T-helper 1 cell (primary cell): ENCODE measurements at places on chromosomes 4 and X.

- DNase-seq, result no peak
Measured at GRCh38 chr4:39495446-39496213, 31.6 kb downstream of the UGDH start.

DNA sequence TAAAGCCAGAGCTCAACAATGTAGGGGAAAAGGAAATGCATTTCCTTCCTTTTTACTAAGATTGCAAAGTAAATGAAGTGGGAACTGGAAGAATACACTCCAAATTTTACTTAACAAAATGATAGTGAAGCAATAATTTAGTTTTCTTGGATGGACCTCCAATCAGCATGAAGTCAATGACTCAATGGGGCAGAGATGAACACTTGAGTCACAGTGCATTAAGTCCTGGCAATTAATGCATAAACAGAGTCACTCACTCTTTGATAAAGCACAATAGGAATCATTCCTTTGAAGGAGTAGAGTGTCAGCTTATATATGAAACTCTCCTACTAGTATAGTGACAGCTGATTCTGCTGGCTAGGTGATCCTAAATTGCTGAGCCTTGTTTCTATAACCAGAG, 66.7 kb upstream of the FRAS1 start:
- no peak for DNase-seq

- no peak for DNase-seq
Measured at GRCh38 chrX:138858438-138858837, 146.9 kb upstream of the FGF13 start.

GRCh38 chr4:168707205-168707604, 210.4 kb downstream of the PALLD start:
- DNase-seq, result no peak

GRCh38 chrX:11478911-11479310, 185.7 kb downstream of the AMELX start:
- no peak for DNase-seq

DNA sequence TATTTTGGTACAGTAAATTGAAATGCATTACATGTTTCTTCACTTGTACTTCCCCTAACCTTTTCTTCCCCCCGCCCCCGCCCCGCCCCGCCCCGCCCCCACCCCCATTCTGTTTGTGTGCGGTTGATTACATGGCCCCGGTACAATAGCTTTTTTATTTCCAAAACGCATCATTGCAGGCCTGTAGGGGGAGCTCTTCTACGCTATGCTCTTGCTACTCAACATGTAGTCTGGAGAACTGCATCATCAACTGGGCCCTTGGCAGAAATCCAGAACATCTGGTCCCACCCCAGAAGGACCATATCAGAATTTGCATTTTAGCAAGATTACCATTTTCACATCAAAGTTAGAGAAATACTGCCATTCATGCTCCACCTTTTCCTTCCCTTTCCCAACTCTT, 333.3 kb upstream of the DDX53 start:
- no peak for DNase-seq

DNA sequence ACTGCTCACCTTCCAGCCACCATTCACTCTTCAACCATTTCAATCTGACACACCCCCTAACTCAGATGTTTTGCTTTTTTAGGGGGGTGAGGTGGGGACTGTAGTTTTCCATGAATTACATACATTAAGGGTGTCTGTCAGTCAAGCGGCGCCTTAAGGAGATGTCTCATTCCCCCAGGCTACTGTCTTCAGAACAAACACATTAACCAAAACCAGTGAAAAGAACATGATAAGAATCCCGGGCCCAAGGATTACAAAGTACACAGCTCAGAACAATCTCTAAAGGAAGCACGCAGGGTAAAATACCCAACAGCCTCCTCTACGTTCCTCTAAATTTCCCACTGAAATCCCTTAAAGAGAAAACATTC, 62.5 kb upstream of the IRF2 start:
- DNase-seq, result no peak

DNA sequence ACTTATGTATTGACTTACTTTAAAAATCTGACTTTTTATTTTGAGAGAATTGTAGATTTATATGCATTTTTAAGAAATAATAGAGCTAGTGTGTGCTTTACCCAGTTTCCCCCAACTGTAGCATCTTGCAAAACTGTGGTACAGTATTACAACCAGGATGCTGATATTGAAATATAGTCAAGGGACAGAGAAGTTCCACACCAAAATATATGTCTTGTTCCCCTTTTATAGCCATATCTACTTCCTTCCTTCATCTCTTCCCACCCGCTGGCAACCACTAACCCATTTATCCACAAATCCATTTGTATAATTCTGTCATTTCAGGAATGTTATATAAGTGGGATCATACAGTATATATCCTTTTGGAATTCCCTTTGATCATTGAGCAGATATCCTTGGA, 16.8 kb downstream of the KDM6A start:
- DNase-seq, result no peak
